COR-L47 (cell line): ENCODE measurements at places on chromosomes 1 and 21.

- no peak for DNase-seq
These were observed 4.6 kb downstream of the ERG start for GRCh38 chr21:38493549-38494250.

DNA sequence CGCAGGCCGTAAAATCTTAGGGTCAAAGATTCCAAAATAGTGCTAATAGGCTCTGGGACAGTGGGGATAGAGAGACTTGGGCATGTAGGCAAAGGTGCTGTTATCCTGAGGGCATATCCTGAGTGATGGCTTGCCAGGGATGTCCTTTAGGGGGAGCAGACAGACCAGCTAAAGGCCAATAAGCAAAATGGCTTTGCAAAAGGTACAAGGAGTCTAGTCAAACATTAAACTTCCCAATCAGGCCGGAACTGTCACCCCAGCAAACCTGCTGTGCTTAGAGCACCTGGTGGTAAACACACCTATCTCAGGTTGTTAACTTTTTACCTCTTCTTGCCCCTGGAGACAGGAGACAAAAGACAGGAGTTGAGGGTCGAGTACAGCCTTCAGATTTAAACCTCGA lies 49.1 kb downstream of the TRABD2B start:
- no peak for DNase-seq

- no peak for DNase-seq
These were observed 48.1 kb upstream of the COL18A1 start for GRCh38 chr21:45356653-45357435.

- DNase-seq, result peak; percentile 78
These were observed 9.8 kb upstream of the IRF2BP2 start for GRCh38 chr1:234619794-234620247.

DNA sequence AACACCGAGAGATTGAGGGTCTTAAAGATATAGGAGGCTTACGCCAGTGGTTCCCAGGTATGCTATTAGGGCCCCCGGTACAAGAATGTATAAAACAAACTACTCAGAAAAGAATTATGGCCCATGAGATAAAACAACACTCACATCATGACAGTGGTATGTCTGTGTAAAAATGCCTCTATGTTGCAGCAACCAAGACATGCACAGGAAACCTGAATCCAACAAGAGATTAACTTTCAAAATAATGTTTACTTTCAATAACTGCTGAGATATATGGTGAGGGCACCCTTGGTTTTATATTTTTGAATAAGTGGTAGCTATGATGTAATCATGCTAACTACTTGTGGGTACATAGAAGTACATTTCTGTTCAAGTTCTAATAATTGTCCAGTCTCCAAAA lies 74.9 kb downstream of the PUM1 start:
- no peak for DNase-seq

DNA sequence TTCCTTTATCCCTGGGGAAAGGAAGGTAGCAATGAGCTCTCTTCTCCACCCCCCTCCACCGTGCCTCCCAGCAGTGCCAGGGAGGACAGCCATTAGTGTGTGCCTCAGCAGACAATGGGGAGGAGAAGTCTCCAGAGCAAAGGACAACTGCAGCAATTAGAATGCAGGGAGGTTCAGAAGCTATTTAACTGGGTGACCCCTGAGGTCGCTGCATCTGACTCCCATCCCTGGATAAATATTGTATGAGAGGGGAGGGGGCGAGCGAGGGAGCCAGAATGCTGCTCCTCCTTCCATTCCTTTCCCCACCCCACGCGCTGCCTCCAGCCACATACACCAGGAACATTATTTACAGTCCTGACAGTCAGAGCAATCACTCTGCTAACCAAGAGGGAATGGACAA lies 59.0 kb downstream of the ERI3 start:
- DNase-seq, result no peak

DNA sequence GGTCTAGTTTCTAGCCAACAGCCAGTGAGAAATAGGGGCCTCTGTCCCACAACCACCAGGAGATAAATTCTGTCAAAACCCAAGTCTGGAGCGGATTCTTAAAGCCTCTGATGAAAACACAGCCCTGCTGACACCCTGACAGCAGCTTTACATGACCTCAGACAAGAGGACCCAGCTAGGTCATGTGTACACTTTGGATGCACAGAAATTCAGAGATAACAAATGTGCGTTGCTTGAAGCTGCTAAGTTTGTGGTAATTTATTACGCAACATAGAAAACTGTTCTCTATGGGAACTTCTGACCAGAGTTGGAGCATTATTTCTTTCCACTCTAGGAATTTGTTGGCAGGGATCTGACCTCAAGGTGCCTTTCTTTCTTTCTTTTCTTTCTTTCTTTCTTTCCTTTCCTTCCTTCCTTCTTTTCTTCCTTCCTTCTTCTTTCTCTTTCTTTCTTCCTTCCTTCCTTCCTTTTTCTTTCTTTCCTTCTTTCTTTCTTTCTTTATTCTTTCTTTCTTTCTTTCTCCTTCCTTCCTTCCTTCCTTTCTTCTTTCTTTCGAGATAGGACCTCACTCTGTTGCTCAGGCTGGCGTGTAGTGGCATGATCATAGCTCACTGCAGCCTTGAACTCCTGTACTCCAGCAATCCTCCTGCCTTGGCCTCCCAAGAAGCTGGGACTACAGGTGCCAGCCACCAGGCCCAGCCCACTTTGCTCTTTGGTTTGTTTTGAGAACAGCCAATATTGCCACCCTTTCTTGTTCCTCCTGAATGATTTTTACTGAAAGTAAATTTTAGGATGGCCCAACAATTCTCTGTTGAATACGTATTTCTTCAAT lies 14.9 kb upstream of the HMGCS2 start:
- no peak for DNase-seq

- peak; percentile 66 for DNase-seq
These were observed 47.1 kb downstream of the MYSM1 start for GRCh38 chr1:58652651-58653184.

DNA sequence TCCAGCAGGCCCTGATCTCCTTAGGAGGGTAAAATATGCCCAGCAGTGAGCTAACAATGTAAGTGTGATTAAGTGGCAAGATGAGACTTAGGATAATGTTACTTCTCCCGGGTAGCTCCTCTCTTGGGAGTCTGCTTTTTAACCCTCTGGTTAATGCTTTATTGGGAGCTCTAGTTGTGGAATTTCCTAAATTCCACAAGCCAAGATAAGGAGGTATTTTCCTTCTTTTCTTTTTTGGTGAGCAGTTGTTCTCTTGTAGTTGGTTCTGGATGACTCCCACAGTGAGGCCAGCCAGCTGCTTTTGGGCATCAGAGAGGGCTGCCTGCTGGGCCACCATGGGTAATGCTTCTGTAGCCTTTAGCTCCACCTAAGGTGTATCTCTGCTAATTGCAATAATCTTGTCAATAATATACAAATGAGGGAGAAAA lies 19.3 kb downstream of the C1orf52 start:
- DNase-seq, result peak; percentile 53

DNA sequence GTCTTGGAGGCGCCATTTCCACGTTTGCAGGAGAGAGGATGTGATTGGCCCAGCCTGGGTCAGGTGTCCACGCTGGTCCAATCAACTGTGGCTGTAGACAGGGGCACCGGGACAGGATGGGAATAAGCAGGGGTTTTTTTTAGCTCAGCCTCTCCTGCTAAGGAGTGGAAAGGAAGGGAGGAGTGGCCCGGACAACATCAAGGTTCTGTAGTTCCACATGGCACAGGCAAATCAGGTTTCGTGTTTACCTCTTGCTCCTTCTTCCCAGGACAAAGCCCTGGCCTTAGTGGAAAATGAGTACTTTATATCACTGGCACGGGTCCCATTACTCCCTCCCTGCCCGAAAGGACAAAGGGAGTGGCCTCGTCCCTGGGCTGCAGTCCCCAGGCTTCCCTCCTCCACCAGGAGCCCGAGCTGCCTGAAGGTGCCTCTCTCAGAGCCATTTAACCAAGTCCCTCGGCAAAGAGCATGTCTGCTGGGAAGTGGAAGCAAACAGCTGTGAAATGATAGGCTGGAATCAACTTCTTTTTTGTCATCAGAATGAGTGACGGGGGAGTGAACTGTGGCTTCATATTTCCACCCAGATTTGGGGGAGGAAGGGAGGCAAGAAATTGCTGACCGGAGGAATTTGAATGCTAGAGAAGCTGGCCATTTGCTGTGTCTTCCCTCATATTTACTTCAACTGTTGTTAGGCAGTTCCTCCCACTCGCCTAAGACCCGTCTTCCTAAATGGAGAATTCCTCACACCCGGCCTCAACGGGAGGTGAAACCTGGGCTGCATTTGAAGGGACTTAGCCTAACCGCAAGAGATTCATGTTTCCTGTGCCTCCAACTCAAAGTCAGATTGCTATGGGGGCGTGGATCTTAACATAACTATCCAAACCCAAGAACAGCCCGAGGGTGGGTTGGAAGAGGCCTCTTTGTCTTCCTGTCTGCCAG lies 84.9 kb upstream of the SLC44A3 start:
- no peak for DNase-seq

- no peak for DNase-seq
These were observed 113.6 kb downstream of the MACF1 start for GRCh38 chr1:39317910-39318633.

GRCh38 chr1:227726318-227726717 lies 8.8 kb downstream of the JMJD4 start:
- no peak for DNase-seq

DNA sequence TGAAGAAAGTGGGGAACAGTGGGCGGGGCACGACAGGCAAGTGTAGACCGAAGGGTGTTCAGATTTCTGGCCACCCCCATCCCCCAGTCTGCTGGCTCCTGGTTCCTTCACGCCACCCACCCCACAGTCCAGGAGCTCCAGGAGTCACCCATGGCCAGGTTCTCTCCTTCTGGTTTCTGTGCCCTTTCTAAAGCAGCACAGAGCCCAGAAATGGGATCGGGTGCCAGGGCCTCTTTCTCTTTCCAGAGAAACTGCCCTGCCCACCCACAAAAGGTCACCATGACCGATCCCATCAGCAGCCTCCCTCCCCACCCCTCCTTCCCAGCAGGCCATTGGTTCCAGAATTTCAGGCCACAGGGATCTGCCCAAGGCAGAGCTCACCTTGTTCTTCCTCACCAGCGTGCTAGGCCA lies 3.2 kb upstream of the CELSR2 start:
- DNase-seq, result no peak

DNA sequence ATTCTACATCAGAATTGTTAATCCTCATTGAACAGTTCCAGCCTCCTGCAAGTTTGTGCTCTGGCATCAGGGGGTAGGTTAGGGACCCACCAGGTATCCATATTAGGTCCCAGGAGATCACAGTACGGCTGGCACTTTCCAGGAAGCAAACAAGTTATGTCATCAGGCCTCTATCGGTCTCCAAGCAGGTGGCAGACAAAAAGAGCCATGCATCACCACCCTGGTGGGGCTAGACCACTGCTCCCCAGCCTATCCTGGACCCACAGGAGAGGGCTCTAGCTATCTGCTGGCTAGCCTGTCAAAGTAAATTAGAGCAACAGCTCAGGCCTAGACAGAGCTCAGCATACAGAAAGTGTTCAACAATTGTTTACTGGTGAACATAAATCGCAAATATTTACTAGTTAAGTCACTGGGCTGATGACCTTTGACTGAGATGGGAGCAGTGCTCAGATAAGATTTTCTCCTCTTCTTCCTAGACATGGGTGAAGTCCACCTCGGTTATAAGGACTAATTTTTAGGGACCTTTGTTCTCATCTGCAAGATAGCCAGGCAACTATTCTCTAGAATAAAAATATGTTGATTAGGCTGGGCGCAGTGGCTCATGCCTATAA lies 6.4 kb downstream of the NUAK2 start:
- no peak for DNase-seq

- DNase-seq, result no peak
These were observed 102.4 kb upstream of the ZNF281 start for GRCh38 chr1:200512191-200512590.

DNA sequence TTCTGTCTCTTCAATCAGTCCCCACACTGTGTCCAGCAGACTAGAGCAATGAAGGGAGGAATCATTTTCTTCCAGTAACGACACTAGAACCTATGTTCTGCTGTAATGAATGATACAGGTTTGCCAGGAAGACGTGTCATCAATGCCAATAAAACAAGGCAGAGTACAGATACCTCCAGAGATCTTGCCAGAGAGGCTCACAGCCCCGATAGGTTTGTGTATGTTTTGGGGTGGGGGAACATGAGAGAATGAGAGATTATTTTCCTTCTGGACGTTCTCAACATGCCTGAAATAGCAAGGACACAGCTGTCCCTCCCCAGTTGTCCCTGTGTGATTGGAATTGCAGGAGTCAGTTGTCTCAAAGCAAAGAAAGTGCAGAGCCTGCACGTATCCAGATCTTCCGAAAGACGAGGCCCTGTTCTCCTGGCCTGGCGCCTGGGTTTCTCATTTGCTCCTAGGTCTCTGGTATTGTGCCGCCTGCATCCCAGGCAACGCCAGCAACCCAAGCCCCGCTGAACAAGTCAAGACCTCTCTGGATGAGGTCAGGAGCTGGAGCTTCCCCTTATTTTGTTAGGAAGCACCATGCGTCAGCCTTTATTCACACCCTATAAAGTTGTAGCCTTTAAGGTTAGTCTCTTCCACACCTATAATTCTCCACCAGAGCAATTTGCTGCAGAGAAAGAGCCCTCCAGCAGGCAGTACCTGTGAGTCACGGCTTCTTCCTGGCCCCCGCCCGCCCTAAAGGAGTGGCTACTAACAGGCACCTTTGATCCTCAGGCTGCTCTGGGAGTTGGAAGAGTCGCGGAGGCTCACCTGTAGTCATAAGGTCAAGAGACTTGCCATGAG lies 130.5 kb downstream of the TOMM20 start:
- DNase-seq, result no peak

GRCh38 chr1:195218428-195219212 lies 1389.6 kb downstream of the KCNT2 start:
- DNase-seq, result no peak

GRCh38 chr1:74504125-74504932 lies 8.1 kb downstream of the LRRC53 start:
- peak; percentile 82 for DNase-seq

GRCh38 chr1:204376465-204376864 lies 16.7 kb upstream of the PLEKHA6 start:
- DNase-seq, result no peak

DNA sequence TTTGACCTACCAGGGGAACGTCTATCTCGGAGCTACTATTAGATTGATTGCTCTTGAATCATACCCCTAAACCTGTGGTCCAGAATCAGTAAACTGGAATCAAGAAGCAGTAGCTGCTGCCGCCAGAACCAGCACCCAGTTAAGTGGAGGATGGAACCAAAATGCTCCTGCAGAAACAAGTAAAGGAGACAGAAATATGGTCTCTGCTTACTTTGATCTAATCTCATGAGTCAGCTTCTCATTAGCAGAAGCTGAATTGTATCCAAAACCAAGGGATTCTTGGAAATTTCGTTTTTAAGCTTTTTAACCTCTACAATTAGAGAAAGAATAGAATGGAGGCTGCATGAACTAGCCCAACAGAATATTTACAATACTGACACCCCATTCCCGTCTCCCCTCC lies 42.6 kb upstream of the PIGV start:
- no peak for DNase-seq

- DNase-seq, result no peak
These were observed 406 bp downstream of the NME7 start for GRCh38 chr1:169367096-169367685.

- no peak for DNase-seq
These were observed 8.2 kb upstream of the FAM78B start for GRCh38 chr1:166175032-166175431.
